NCI-H510A (cell line): ENCODE measurements at places on chromosomes 11 and 22.

- no peak for DNase-seq
Observed at GRCh38 chr11:130486987-130487923, 38.8 kb downstream of the ADAMTS15 start.

GRCh38 chr11:73577496-73577917, 20.4 kb downstream of the FAM168A start:
- no peak for DNase-seq

DNA sequence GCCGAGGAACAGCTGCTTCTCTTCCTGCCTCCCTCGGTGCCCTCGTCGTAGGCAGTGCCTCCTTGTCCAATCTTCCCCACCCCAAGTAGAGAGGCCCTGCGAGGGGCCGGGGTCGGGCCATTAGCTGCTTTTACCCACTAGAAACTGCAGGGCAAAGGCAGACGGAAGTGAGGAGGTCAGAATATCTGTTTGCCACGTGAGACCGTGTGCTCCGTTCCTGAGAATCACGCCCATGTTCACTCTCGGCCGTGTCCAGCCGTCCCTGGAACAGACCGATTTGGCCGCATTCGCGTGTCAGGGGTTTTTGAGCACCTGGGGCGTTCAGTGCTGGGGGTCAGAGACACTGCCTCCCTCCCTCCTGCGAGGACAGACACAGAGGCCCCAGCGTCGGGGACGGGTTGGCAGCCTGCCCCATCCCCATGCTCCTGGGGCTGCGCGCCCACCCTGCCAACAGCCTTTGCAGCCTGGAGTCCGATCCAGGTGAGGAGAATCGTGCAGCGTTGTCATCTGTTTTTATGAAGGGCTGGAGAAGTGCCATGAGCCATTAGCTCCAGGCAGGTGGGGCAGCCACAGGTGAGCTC, 982.2 kb downstream of the BRD1 start:
- no peak for DNase-seq

DNA sequence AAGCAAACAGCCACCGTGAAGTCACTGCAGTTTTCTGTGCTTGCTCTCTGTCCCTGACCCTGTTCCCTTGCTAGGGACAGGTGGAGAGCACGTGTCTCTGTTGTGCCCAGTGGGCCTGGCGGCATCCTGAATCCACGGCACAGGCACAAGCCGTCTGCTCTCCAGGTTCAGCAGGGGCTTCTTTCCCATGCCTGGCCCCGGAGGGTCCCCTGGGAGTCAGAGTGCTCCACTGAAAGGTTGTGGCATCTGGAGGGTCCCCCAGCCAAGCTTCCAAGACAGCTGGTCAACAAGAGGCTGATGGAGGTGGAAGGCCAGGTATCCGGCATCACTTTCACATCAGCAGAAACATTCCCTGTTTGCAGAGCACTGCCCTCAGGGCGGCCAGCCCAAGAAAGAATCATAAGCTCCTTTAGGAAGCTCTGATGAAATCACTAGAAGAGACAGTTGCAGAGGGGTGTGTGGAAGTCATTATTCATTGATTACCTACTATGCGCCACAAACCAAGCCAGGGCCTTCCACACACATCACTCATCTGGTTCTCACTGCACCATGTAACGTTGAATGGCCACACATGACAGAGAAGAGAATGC, 346.4 kb upstream of the B3GAT1 start:
- DNase-seq: no peak

GRCh38 chr11:18294862-18295261, 27.1 kb downstream of the HPS5 start:
- DNase-seq: no peak

DNA sequence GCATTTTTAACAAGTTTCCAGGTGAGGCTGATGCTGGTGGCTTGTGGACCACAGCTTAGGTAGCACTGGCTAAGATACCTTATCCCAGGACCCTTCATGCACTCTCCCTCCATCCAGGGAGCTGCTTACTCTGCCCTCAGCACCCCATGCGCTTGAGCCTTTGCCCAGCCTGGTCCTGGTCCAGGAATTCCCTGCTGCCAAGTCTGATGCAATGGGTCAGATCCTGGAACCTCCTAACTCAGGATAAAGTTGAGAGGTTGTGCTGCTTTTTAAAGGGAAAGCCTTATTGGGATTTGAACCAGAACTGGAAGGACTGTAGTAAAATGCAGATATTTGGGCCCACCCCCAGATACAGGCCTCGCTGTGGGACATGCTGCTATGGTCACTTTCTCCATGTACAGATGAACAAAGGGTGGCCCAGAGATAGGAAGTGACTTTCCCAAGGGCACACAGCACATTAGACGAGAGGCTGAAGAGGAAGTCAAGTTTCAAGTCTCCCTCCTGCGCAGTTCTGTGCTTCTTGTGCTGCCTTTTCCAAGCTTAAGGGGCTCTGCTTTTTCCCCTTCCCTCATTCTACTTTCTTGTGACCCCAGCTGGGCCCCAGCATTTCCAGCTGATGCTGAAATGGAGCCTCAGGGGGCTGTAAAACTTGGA, 824 bp upstream of the LGALS12 start:
- DNase-seq: no peak

- no peak for DNase-seq
Observed at GRCh38 chr11:83845797-83846196, 559.6 kb upstream of the CCDC90B start.

DNA sequence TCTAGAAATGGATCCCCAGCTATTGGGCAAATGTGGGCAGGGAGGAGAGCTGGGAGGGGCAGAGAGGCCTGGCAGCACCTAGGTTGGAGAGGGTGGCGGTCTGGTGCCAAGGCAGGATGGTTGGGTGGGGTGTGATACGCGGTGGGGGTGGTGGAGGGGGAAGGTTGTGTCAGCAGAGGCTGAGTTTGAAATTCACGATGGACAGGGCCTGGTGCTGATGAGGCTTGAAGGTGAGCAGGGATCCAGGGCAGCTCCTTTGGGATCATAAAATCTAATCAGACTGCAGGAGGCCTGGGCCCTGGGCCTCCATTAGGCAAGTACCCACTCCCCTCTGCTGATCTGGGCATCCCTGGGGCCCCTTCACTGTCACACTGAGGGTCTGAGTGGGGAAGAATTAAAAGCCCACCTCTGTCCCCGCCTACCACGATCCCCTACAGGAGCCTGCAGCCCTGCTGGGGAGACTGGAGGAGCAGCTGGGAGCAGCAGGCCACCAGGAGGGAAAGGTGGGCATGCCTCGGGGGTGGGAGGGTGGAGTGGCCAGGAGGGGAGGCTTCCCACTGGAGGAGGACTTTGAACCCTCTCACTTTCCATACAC, 24.0 kb downstream of the IGLL1 start:
- no peak for DNase-seq

- no peak for DNase-seq
Observed at GRCh38 chr11:78809931-78810541, 235.4 kb upstream of the NARS2 start.

GRCh38 chr11:133681901-133682300, 149.6 kb upstream of the OPCML start:
- no peak for DNase-seq

- DNase-seq: no peak
Observed at GRCh38 chr11:18379201-18379600, 15.2 kb upstream of the LDHA start.

GRCh38 chr22:46528121-46528610, 9.3 kb downstream of the CELSR1 start:
- DNase-seq: peak; percentile 17

DNA sequence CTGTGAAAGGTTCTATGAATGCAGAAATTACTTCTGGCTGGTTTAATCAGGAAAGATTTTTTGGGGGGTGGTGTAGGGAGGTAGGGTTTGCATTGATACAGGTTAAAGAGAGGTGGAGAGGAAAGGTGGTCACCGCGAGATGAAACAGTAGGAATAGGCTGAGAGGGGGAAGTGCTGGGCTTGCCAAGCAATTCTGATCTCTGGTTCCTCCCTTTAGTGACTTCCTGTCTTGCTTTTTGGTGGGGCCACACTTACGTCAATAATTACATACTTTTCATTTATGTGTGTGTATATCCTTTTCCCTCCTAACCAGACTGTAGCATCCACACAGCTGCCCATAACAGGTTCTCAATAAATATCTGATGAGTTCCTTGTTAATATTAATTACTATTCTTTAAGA, 120.0 kb downstream of the CTNND1 start:
- DNase-seq: no peak

GRCh38 chr11:94666792-94667721, 99.9 kb downstream of the PIWIL4 start:
- no peak for DNase-seq

DNA sequence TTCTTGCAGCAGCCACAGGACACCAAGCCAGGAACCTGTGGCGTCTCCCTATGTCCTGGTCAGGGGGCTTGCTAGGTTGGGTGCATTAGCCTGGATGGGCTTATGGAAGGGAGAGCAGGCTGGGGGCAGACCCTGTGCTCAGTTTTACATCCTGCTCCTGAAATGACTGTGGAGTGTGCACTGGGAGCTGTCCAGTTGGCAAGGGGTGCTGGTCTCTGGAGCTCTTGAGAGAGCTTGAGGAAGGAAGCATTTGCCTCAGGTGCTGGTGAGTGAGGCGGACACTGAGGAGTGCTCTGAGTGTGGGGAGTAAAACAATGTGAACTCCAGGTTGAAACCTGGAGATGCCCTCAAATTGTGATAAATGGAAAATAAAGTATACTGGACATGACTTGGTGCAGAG, 3.4 kb downstream of the SCGB1D4 start:
- DNase-seq: no peak

- no peak for DNase-seq
Observed at GRCh38 chr11:71386202-71386601, 62.0 kb downstream of the DHCR7 start.

- no peak for DNase-seq
Observed at GRCh38 chr11:32033067-32033466, 57.8 kb upstream of the RCN1 start.

- no peak for DNase-seq
Observed at GRCh38 chr11:117058761-117059261, 39.4 kb downstream of the SIK3 start.

DNA sequence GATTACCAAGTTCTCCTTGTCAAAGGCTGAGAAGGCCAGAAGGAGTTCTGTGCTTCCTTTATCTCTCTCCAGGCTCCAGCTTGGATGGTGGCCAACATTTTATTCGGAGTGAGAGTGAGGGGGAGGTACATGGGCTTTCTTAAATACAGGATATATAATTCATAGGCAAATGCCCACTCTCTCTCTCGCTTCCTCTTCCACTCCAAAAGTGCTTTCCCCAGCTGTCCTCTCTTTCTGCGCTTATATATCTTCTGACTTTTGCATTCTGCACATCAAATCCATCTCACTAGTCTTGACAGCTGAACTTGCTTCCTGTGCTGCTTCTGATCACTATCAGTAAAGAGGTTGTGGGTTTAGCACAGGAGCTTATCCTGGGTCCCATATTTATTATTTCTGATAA, 125.4 kb upstream of the ARHGAP20 start:
- no peak for DNase-seq

- no peak for DNase-seq
Observed at GRCh38 chr22:19801340-19802000, 40.9 kb downstream of the TBX1 start.

GRCh38 chr11:68796801-68797200, 44.9 kb downstream of the CPT1A start:
- DNase-seq: no peak
